ENCODE measurements at places on chromosomes 1 and 21.

DNA sequence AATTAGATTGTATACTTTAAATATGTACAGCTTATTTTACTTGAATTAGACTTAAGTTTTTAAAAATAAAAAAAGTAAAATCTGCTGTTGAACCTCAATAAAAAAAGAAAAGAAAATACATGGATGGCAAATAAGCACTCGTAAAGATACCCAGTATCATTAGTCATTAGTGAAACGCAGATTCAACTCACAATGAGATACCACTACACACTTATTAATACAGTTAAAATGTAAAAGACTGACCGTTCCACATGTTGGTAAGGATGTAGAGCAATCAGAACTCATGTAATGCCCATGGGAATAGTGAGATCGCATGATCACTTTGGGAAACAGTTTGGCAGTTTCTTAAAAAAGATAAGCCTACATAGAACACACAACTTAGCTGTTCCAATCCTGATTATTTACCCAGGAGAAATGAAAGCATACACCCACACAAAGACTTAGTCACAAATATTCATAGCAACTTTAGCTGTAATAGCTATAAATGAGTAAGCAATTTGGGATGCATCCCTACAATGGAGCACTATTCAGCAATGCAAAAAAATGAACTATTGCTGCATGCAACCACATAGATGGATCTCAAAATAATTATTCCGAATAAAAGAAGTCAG, 7.3 kb downstream of the SH2D1B start:
- no peak for DNase-seq

DNA sequence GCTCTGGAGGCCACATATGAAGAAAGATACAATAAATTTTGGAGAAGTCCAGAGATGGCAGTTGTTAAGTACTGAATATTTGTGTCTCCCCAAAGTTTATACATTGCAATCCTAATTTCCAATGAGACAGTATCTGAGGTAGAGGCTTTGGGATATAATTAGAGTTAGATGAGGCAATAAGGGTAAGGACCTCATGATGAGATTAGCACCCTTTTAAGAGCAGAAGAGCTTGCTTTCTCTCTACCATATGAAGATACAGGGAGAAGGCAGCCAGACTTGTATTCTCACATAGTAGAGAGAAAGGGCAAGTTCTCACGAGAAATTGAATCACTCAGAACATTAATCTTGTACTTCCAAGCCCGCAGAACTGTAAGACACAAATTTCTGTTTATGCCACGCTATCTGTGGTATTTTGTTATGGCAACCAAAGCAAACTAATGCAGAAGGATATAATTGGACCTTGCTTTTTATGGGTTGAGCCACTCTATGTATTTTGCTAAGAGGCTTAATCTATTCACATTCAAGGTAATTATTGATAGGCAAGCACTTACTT, 430.1 kb downstream of the KCNT2 start:
- DNase-seq = no peak

- no peak for DNase-seq
These were observed 168.0 kb upstream of the RAB4A start for GRCh38 chr1:229102741-229103391.

DNA sequence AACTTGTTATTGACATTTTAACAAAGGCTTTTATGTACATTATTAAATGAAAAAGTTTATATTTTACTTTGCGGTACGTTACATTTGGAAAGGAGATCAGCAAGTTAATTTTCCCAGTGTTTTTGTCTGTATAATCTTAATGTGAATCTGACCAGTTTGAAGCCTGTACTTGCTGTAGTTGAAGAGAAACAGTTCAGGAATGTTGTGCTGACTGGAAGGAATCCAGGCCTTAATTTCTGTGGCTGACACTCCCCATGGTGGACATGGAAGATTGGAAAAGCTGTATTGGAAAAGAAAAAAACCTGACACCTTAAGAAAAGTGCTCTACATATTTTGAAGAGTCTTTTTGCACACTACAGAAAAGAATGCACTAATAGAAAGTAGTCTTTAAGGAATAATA, 15.5 kb downstream of the LEPR start:
- DNase-seq = no peak

DNA sequence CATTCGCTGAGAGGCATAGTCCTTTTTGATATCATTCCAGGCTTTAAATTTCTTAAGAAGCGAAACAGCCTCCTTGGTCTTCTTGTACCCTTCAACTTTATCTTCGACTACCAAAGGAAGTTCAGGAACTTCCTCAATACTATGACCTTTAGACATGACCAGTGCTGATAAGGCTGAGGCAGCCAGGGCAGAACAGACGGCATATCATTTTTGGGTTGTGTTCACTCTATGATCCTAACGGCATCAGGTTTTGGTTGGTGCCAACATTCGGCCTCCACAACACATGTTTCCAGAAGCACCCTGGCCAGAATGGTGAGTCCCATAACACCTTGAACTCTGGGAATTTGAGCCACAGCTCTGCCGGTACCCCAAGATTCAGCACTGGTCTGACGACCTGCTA, 31.4 kb upstream of the MYOC start:
- no peak for DNase-seq

DNA sequence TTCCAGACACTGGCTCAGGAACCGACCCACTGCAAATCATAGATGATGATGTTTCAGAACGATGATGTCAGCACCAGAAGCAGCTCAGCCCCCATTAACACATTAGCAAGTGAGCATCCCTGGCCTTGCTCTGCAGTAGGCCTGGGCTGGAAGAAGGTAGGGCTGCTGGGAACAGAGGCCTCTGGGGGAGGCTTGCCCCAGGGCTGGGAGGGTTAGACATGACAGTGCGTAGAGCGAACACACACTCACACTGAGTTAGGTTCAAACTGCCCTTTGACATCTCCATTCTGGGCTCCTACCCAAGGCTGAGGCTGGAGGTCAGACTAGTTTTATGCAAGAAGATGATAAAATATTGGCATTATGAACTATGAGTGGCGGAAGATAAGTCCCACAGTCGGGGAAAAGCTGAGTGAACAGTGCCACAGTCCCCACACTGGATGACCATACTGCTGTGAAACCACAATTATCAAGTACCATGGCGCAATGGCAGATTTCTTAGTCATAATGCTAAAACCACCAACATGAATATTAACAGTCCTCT, 91.1 kb downstream of the DMRTB1 start:
- no peak for DNase-seq

GRCh38 chr1:85339656-85340399, 63.4 kb upstream of the BCL10 start:
- no peak for DNase-seq

DNA sequence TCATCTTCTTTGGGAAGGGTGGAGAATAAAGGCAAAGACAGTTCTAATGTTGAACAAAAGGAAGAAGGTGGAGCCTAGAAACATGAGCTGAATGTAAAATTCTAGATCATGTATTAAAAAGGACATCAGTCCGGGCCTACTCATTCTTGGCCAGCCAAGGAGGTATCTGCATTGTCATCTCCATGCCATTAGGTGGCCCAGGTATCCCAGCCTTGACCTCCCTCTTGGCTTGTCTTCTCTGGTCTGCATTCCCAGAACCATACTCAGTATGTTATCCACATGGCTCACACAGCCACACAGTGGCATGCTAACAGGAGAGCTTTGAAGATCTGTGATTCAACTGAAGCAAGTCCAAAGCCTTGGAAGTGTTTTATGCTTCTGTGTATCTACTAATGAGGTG, 369.8 kb upstream of the KAZN start:
- DNase-seq = no peak

- no peak for DNase-seq
These were observed 26.7 kb upstream of the C8B start for GRCh38 chr1:56992318-56993125.

GRCh38 chr1:227789084-227790033, 26.1 kb upstream of the PRSS38 start:
- no peak for DNase-seq

- no peak for DNase-seq
These were observed 26.8 kb downstream of the SZRD1 start for GRCh38 chr1:16393570-16394521.

DNA sequence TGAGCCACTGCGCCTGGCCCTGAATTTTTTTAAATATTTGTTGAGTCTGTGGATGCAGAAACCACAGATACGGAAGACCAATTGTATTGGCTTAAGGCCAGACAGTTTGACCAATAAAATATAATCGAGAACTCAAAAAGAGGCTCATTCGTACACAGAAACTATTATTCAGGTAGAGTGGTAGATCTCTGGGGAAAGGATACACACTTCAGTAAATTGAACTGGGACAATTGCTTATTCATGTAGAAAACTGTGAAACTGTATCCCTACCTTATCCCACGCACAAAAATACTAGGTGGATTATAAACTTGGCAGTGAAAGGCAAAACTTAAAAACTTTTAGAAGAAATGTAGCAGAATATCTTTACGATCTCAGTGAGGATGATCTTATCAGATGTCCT, 25.0 kb upstream of the SHE start:
- DNase-seq = no peak

- no peak for DNase-seq
These were observed 88.4 kb downstream of the GTF2B start for GRCh38 chr1:88802950-88803349.

GRCh38 chr1:240682859-240683242, 70.9 kb upstream of the GREM2 start:
- no peak for DNase-seq

- DNase-seq = no peak
These were observed 647 bp downstream of the S100A8 start for GRCh38 chr1:153389973-153390879.

GRCh38 chr1:58201492-58202106, 344.9 kb downstream of the OMA1 start:
- no peak for DNase-seq

GRCh38 chr1:32907435-32907834, 6.2 kb upstream of the TMEM54 start:
- DNase-seq = no peak

DNA sequence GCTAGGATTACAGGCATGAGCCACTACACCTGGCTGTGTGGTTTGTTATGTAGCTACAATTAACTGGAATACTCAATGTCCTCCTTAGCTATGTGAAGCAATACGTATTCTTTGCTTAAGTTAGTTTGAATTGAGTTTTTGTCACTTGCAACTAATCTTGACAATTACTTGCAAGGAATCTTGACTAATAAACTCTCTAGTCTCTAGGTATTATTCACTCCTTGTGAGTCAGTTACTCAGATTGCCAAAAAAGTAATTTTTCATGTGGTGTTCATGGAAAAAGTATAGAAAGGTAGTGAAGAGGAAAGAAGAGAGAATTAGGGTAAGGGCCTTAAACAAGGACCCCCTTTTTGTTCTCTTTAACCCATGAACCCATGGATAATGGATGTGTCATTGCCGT, 7.6 kb upstream of the SNX27 start:
- no peak for DNase-seq

GRCh38 chr1:38527373-38527966, 332.1 kb downstream of the RRAGC start:
- DNase-seq = no peak

GRCh38 chr1:169928438-169929209, 34.9 kb upstream of the SCYL3 start:
- DNase-seq = peak; percentile 70

DNA sequence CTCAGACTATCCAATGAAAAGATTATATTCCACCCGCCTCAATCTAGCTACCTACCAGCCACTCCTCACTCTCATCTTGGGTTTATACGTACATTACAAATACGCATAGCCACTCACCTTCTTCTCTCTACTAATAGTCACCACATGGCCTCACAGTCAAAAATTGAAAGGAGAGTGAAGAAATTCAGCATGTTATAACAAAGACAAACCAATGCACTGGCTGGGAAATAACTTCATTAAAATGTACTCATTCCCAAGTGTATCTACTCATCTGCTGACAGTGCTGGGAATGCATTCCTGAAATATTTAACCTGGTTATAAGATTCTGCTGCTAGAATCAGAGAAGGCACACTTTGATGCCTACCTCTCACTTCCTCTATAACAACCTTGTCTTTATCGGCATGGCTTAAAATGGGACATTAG, 6.5 kb downstream of the ZNF644 start:
- DNase-seq = peak; percentile 11

DNA sequence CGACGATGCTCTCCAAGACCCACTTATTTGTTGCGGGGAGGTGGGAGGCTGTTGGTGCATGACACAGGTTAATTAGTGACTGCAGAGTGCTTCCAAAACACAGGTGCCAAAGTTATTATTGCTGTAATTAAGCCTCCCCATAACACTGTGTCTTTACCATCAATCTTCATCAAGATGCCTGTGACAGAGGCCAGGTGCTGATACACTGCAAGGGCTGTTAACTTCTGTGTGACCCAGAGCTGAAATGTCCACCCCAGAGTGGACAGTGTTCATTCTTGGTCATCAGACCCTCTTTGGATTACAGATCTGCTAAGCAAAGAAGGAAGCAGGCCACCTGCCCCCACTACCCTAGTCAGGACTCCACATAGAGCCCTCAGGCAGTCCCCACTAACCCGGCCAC, 55.5 kb downstream of the CAPN8 start:
- no peak for DNase-seq

GRCh38 chr1:29621826-29622435, 385.6 kb downstream of the PTPRU start:
- DNase-seq = no peak

DNA sequence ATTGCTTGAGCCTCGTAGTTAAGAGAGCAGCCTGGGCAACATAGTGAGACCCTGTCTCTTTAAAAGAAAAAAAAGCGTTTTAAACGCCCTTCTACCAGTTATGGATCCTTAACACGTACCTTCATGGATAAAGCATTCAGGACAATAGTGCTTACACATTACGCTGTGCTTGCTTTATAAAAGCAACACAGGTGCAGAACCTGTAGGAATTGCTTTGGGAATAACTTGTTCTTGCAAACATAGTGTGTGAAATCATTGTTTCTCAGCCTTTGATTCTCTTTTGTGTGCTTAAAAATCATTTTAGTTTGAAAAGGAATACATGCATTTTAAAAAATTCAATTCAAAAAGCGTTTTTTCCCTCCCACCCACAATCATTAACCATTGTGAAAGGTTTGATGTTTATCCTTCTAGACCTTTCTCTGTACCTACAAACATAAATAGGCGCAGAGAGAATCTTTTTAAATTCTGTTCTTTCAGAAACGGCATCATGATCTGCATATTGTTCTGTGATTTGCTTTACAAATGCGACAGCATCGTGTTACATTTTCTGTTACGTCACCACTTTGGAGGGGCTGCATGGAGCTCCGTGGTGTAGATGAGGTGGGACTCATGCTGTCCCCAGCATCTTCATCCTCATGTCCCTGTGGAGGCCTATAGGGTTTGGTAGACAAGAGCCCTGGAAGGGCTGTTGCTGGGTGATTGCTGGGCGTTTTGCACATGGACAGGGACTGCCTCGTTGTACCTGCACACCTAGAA, 54.6 kb downstream of the SPSB1 start:
- DNase-seq = no peak

GRCh38 chr1:241767737-241768136, 80.3 kb upstream of the EXO1 start:
- DNase-seq = no peak
